Left renal cortex interstitium (tissue), 4 donors: ENCODE measurements at places on chromosomes 2 and 18. TPM values are rescaled to one million over a fixed set of nuclear protein-coding genes. Genes with fewer than 3 reads are reported as not detected.

GRCh38 chr2:177906041-177906718 lies 166.4 kb downstream of the PDE11A start:
- DNase-seq, result peak; percentile 48

The ERMN gene
- 0.16 TPM for polyA plus RNA-seq

DNA sequence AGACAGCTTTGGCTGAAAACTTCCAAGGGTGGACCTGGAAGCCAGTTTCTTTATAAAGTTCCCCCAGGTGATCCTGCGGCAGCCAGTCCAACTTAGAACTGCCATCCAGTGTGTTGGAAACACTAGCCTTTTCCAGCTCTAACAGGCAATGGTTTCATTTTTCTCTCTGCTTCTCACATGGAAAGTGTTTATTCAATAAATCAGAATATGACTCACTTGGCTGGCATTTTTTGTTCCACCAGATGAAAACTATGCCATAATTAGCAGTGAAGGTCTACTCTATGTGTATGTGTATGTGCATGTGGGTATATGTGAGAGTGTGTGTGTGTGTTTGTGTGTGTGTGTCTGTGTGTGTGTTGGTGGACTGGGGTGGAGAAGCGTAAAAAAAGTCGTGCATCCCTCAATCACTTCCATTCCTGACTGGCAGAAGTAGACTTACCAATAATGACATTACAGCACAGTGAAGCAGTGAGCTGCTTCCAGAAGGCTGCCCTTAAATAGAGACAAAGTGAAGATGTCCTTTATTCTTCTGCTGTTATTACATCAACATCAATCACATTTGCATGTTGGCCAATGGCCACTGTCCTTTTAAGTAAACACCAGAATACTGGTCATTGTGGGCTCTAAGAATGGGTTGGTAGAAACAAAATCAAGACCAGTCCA lies 90.9 kb upstream of the SETBP1 start:
- no peak for DNase-seq

DNA sequence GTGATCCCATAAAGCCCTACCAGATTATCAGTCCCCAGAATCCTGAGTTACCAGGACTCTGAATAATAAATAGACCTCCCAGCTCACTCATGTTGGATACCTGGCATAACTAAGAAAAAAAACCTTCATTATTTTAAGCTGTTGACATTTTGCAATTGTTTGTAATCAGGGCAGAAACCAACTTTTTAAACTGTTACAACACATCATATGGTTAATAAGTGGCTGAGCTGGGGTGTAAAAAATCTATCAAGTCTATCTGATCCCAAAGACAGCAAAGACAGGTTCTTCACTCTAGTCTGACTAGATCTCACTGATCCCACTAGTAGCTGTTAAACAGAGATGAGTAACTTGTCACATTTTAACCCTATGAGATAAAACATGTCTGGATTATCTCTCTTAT lies 370.3 kb downstream of the RIT2 start:
- no peak for DNase-seq

- no peak for DNase-seq
Observed at GRCh38 chr2:143955401-143956065, 564.4 kb downstream of the ZEB2 start.

DNA sequence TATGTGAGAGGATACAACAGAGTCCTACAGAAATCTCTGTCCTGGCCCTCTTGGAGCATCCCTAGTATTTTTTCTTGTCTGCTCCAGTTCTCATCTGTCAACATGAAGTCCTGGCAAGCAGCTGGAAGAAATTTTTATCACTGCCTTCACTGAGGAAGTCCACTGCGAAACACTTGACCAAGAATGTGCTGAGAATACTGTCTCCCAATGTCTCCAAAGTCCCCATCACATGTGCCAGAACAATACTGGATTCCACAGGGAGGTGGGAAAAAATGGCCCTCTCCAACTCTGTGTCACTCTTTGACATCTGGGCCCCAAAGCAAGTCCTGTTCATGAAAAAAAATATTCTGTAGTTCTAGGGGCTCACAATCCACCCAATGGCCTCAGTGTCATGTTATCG lies 32.8 kb upstream of the PGAP1 start:
- DNase-seq, result no peak

- no peak for DNase-seq
Observed at GRCh38 chr2:46989491-46990230, 74.1 kb upstream of the MCFD2 start.

The GAREM1 gene
- polyA plus RNA-seq, result 30.9 TPM

- DNase-seq, result no peak
Observed at GRCh38 chr2:133400411-133400810, 167.9 kb downstream of the NCKAP5 start.

The TDRD15 gene
- polyA plus RNA-seq, result 0.04 TPM

DNA sequence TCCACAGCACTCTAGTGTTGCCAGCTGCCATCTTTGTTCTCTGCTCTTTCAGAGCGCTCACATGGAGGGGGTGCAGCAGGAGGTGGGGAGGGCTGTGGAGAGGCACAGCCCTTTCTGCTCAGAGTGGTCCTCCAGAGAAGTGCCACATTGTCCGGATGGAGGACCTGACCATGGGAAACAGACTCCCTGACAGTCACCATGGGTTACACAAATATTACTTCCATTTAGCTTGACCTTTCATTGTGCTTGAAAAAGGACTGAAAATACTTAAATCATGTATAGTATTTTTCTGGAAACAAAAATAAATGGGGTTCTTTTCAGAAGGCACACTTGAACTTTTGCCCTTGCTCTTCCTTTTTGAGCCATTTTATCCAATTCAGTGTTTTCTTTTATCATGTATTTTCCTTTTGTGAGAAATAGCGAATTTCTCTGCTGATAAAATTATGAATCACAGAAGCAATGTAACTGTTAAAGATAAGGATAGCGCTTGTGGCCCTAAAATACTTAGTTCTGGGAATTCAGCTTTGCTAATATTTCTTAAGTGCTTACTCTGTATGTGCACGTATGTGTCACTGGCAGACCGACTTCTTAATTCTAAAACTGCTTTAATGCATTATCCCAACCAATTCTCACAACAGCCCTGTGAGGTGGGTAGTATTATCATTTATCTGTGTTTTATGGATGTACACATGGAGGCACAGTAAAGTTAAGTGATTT lies 34.2 kb downstream of the SPATS2L start:
- no peak for DNase-seq

The MC5R gene
- polyA plus RNA-seq, result 0.09 TPM

DNA sequence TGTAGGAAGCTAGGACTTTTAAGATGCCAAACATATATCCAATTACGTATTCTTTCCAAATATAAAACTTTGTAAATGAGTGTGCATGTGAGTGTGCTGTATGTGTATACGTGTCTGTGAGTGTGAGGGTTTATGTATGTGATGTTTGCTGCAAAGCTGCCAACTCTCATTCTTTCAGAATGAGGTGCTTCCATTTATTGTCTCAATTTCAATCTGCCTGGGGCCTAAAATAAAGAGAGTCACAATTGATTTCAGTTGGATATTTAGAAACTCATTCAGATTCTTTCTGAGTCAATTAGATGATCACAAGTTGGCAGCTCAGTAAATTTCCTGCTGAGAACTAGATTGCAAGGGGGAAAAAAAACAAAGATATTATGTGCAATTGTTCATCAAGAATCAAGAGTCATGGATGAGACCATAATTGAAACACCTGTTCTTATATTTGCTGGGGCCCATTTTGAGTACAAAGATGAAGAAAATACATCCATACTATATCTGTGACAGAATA lies 621.2 kb upstream of the ACVR2A start:
- DNase-seq, result no peak

- no peak for DNase-seq
Observed at GRCh38 chr18:21702602-21703001, 2.0 kb downstream of the ABHD3 start.

DNA sequence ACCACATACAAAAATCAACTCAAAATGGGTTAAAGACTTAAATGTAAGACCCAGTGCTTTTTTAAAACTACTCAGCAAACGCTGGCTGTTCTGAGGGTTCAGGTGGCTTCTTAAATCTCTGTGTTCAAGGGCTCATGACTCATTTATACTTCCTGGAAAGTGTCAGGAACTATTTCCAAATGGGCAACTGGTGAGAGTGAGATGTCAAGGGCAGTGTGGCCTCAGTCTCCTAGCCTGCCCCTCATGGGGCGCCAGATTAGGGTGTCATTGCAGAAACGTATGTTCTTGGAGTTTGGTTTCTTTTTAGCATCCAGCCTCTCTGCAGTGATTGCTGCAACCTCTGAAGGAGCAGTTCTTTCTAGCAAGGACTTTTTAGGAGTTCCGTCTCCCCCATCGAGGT lies 485.4 kb downstream of the TNS1 start:
- DNase-seq, result no peak
